ENCODE measurements at places on chromosomes 2 and 18.

DNA sequence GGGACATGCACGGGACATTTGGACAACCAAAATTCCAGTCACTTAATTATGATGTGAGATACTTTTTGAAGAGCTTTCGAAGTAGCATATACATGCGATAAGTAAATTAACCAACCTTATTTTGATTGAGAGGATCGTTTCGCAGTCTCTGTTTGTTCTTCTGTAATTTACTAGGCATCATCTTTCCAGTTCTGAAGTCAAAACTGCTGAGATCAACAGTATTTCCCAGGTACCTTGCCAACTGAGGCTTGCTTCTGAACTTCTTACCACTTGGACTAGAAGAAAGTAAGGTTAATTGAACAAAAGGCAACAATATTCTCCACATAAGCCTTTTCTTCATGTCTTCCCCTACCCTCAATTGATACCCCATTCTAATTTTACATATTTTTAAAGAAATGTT is 19.6 kb downstream of the MBD2 start:
- no peak for DNase-seq

- DNase-seq = no peak
Observed at GRCh38 chr2:212488611-212489010, 50.0 kb downstream of the ERBB4 start.

DNA sequence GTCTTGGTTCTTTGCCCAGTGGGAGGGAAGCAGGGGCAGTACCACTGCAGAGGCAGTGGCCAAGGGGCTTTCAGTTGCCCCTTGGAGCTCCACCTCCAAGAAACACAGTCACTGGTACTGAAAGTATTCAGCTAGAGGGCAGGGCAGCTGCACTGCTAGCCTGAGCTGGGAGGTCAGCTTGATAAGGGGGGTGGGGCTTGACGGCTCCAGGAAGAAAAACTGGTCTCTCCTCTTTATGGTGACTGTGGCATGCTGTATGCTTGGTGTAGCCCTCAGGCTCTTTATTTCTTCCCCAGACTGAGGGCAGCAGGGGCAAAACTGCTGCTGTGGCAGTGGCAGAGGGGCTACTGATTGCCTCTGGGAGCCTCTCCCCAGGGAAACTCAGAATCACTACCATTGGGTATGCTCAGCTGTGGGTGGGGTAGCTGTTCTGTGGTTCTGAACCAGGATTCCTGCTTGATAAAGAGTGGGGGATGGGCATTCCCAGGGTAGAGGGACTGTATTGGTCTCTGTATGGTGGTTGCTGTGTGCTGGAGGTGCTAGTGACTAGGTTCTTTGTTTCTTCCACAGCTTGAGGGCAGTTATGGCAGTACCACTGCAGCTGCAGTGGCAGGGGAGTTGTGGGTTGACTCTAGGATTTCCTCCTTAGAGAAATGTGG is 134.6 kb upstream of the SCN7A start:
- no peak for DNase-seq

- peak; percentile 46 for DNase-seq
Observed at GRCh38 chr2:118431997-118432396, 343.7 kb downstream of the INSIG2 start.

DNA sequence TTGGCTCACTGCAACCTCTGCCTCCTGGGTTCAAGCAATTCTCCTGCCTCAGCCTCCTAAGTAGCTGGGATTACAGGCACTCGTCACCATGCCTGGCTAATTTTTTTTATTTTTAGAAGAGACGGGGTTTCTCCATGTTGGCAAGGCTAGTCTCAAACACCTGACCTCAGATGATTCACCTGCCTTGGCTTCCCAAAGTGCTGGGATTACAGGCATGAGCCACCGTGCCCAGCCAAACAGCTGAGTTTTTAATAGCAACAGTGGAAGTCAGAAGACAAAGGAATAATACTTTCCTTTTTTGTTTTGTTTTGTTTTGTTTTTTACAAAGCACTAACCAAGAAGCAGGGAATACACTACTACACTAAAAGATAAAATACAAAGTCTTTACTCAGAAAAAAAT is 16.9 kb downstream of the GPR75 start:
- DNase-seq = no peak

DNA sequence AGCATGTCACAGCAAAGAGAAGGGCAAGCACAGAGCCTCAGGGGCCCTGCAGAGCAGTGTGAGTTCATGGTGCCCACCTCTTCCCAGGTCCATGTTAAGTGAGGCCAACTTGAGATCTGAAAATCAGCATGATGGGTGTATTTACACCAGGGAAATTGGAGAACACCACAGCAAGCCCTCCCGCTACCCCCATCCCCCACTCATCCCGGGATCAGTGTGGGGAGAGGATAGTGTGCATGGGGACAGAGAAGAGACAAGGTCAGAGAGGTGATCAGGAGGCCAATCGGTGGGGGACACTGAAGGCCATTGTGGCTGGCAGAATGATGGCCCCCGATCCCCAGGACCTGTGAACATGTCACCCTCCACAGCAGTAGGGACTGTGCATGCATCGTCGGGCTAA is 54.7 kb downstream of the PTGR3 start:
- DNase-seq = no peak

GRCh38 chr2:129877289-129877741 is 102.2 kb upstream of the RAB6C start:
- DNase-seq = peak; percentile 84

- peak; percentile 95 for DNase-seq
Observed at GRCh38 chr2:145652571-145653545, 1132.9 kb upstream of the ZEB2 start.

DNA sequence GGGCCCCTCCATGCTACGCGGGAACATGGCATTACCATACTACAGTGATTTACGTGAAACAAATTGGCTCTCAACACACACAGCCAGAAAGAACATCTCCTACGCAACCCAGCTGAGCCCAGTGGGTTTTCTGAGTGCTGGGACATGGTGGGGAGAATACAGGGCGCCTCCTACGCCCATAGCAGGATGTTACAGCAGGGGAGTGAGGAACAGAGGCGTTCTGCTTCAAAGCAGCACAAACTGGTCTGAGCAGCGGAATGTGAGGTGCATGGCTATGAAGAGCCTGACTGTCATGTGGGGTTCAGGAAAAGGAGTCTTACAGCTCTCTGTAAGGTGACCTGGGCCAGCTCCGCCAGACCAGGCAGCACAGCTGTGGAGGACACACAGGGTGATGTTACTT is 108.6 kb upstream of the REV1 start:
- DNase-seq = no peak

- DNase-seq = no peak
Observed at GRCh38 chr18:44996261-44996660, 315.6 kb downstream of the SETBP1 start.

DNA sequence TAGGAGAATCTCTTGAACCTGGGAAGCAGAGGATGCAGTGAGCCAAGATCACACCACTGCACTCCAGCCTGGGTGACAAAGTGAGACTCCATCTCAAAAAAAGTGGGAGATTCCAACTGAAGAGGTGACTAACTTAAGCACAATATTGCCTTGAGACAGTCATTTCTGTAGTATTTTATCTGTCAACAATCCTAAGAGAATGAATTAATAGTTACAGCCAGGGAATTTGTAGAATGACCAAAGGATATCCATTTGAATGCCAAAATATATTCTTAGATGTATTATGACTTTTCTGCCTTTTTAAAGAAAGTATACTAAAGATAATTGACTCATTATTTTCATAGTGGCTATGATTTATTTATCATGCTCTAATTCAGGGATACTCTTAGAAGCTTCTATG is 40.7 kb upstream of the CCDC150 start:
- peak; percentile 60 for DNase-seq

GRCh38 chr2:9618410-9618809 is 12.4 kb downstream of the YWHAQ start:
- DNase-seq = no peak

GRCh38 chr2:69642709-69643601 is 584 bp downstream of the AAK1 start:
- DNase-seq = peak; percentile 90

DNA sequence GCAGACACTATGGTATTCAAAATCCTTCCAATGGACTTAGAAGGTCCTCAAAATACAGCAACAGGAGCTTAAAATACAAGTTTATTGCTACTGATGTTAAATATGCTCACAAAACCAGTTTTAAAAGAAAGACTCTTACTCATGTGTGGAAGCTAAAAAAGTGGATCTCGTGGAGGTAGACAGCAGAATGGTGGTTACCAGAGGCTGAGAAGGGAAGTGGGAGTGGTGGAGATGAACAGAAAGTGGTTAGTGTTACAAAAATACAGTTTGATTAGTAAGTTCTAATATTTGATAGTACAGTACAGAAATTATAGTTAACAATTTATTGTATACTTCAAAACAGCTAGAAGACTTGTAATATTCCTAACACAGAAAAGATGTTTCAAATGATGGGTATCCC is 12.1 kb downstream of the ADAM17 start:
- DNase-seq = no peak

DNA sequence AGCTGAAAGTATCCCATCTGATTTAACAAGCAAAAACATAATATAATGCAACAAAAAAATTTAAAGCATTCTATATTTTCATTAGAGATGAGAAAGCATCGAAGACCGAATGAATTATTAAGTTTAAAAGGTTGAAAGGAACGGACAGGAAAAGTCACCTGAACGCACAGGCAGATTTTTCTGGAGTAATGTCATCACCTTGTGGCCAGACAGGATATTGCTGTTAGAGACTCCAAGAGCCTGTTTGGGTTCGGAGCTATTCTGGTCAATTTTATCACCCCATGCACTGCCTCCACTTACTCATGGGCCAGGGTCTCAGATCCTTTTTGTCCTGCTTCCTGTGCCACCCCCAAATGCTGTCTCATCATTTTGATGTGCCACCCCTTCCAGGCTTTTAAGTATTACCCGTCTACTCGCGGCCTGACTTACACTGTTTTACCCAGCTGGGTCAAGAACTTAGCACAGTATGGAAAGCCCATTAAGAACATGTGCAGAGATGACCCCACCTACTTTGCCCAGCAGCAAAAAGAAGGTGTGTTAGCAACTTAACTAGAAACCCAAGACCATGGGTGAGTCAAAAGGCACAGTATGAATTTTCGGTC is 27.3 kb downstream of the GKN2 start:
- DNase-seq = peak; percentile 62

GRCh38 chr2:20623241-20623640 is 27.7 kb downstream of the HS1BP3 start:
- DNase-seq = no peak

DNA sequence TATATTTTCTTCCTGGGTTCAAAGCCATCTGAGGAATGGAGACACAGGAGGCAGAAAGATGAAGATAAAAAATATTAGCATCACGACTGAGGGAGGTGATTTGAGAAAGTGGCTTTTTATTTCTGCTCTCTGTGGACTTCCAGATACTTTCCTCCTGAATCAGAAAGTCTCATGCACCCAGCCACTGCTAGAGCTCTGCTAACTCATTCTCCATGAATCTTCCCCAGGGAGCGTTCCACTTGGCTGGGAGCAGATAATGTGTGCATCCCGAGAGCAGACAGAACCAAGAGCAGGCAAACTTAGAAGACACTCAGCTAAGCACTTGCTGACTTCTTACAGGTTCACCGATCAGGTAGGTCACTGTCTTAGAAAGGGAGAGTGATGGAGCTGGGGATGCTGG is 264.1 kb upstream of the THUMPD2 start:
- peak; percentile 62 for DNase-seq

- no peak for DNase-seq
Observed at GRCh38 chr18:66916834-66917233, 312.9 kb upstream of the CDH19 start.

DNA sequence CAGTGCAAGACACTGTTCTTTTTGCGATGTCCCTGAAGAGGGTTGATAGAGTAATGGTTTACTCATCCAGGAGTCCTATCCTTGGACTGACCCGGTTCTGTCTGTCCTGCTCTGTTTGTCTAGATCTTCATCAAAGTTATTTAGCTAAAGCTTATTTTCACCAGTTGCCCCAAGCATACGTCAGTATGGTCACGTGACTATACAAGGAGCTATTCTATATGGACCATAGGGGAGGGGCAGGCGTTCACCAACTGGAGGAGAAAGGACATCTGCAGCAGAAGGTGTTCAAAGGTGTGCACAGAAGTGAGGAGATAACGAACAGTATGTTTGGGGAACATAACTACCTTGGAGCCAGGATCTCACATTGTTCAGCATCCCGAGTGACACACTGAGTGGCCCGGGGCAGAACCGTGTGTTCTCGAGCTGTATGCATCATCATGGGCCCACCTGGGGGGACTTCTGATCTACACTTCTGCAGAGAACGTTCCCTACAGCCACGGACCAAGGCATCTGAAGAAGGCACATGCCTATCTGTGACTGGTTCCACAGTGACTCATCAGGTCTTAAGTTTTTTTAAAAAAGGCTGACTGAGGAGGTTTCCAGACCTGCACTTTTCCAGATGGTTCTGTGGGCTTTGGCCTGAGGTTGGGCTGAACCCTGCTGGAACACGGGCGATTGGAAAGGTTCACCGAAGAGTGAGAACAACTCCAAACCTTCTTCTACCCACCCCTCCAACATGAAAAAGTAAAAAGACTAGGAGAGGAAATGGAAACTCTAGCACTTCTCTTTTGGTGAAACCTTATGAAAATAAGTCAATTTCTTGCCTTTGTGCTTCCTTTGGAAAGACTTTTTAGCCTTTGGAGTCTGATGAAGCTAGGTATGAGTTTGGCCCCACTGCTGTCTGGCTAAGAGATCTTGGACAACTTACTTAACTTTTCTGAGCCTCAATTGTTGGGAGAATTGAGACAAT is 68.6 kb upstream of the YWHAQ start:
- peak; percentile 94 for DNase-seq

- DNase-seq = peak; percentile 83
Observed at GRCh38 chr2:176001281-176001915, 669 bp downstream of the LNPK start.

DNA sequence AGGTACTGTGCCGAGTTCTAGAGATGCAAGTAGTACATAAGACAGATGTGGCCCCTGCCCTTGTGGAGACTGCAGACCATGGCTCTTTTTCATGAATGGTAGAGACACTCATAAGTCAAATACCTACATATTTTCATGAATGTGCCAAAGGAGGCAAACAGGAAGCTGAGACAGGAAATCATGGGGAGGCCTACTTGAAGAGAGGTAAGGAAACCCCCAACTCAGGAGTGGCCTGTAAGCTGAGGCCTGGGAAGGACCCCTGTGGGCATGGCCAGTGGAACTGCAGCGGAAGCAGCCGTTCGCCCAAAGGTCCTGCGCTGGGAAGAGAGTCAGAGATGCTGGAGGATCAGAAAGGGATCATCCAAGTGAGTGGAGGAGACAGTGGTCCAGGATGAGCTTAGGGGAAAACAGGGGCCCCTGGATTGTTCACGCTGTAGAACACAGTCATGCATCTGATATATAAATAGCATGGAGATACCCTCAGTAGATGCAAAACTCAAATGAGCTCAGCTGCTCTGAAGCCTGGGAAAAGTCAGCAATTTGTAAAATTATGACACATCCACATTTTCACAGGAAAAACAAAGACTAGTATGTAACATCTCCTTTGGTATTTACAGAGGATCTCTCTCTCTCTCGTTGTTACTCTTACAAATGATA is 228.9 kb downstream of the NEDD4L start:
- DNase-seq = peak; percentile 51
